ENCODE measurements at places on chromosomes 6 and 20.
A peak's percentile ranks its signal among the peaks of the same experiment; 100 is the strongest.

GRCh38 chr6:52571099-52571755 lies 5.6 kb downstream of the TRAM2 start:
- DNase-seq = peak; percentile 53

DNA sequence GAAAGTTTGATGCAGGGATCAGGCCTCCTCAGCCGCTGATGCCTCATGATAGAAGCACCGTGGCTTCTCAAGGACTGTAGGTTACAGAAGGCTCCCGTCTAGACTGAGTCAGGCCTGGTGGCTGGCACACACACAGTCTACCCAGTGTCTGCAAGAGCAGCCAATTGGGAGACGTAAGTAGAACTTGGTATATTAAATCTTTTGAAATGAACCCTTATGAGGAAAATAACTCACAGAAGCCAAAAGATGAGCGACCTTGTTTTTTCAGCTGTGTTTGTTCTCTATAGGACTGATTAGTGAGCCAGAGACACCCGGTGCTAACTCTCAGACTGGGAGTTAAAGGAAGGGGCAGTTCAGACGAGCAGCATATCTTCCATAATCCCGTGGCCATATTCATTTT lies 5.9 kb upstream of the PDE10A start:
- no peak for DNase-seq

GRCh38 chr6:2237001-2237400 lies 8.4 kb downstream of the GMDS start:
- DNase-seq = peak; percentile 17

- no peak for DNase-seq
Measured at GRCh38 chr6:136467186-136467585, 83.0 kb downstream of the MAP7 start.

- peak; percentile 20 for DNase-seq
Measured at GRCh38 chr6:6661684-6662083, 73.2 kb downstream of the LY86 start.

- DNase-seq = peak; percentile 81
Measured at GRCh38 chr6:44078827-44079671, 48.2 kb downstream of the MRPL14 start.

- no peak for DNase-seq
Measured at GRCh38 chr6:131038597-131039344, 24.3 kb downstream of the EPB41L2 start.

GRCh38 chr6:105894556-105894955 lies 191.6 kb upstream of the PRDM1 start:
- no peak for DNase-seq

- no peak for DNase-seq
Measured at GRCh38 chr6:53869964-53870363, 75.2 kb downstream of the LRRC1 start.

DNA sequence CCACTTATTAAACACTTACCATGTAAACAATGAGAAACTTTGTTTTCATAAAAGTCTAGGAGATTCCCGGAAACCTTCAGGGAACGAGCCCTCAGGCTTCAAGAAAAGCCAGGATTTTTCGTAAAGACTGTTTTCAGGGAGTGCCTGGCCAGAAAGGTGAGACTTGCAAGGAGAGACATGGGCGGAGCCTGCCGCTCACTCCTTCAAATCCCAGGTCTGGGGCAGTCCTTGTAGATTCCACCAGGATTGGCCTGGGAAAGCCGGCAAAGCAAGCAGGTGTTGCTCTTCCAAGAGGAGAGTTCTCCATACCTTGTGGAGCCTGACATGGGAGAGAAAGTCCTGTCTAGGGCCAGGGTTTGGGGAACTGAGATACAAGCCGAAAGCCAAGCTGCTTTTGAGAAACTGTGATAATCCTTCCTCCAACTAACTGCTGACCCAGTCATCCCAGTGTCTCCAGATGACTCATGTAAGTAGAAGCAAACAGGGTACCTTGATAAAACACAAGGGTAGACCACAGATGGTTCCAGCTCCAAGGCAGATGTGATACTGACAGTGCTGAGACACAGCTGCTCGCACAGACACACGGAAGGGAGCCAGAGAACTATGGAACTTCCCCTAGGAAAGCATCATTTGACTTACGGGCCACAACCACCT lies 69.4 kb upstream of the NAA20 start:
- DNase-seq = peak; percentile 51

- DNase-seq = no peak
Measured at GRCh38 chr20:50311308-50312001, 120.8 kb downstream of the CEBPB start.

DNA sequence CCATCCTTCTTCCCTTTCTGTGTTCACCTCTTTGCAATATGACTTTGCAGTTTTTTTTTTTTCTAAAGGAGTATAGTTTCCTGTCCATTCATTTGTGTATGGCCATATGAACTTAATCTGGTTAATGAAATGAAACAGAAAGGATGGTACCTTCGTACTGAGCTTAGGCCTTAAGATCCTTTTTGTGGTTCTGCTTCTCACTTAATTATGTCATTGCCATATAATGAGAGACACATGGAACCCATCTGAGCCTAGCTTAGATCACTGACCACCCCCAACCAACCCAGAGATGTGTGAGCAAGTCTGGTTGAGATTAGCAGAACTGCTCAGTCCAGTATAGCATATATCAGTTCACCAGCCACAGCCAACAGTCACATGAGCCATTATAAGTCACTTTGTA lies 1179.6 kb downstream of the HACE1 start:
- no peak for DNase-seq

DNA sequence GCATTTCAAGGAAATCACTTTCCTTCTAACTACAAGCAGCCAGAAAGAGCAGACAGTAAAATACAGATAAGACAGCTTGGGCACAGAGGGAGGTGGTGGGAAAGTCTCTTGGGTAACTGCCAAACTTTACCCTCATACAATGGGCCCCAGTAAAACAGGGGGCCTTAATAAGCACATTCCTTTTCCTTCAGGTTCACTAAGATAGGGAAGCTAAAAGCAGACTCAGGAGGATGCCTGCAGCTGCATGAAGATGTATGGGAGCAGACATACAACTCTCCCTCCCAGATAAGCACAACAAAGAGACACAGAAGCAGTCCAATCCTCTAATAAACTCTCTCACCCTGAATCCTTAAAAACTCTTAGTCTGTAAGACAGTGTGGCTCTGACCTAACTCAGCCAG lies 49.0 kb downstream of the SIM1 start:
- no peak for DNase-seq

GRCh38 chr20:61878478-61879302 lies 187.0 kb downstream of the TAF4 start:
- no peak for DNase-seq

DNA sequence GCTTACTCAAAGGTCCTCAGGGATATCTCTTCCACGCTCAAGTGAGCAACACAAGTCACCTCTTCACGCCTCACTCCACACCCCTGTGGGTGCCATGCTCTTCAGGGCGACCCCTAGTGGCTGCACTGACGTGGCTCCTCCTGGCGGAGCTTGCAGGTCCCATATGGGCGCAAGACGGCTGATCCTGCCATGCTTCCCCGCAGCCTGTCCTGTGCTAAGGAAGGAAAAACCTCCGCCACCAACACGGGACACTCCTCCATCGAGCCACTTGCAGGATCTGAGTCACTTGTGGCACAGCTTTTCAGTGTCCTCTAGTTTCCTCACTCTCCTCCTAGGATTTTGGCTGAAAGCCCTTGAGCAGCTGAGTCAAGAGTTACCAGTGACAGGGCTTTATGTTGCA lies 90.7 kb downstream of the KHDC1L start:
- DNase-seq = peak; percentile 46

DNA sequence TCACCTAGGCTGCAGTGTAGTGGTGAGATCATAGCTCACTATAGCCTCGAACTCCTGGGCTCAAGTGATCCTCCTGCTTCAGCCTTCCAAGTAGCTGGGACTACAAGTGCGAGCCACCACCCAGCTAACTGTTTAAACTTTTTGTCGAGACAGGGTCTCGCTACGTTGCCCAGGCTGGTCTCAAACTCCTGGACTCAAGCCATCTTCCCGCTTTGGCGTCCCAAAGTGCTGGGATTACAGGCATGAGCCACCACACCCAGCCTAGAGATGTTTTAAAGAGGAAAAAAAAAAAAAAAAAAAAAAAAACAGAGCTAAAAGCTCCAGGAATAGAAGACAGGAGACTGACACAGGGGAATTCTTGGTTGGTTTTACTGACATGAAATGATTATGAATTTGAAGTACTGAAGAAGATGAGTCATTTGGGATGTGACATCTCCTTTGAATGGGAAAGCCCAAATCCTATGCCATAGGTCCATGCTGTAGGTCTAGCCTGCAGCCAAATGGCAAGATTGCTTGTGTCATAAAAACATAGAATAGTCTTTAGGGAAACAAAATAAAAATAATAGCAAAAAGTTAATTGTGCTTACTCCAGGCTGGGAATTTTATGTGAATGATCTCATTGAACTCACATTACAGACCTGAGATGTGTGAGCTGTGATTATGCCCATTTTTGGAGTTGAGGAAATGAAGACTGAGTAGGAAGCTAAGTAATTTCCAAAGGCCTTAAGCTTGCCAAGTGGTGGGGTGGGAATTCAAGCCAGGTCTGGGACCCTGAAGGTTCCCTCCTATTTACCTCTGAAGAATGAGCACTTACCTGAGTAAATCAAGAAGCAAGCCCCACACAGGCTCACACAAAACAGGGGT lies 24.3 kb upstream of the NHSL1 start:
- no peak for DNase-seq

- peak; percentile 71 for DNase-seq
Measured at GRCh38 chr6:119602215-119603178, 252.9 kb upstream of the MAN1A1 start.

DNA sequence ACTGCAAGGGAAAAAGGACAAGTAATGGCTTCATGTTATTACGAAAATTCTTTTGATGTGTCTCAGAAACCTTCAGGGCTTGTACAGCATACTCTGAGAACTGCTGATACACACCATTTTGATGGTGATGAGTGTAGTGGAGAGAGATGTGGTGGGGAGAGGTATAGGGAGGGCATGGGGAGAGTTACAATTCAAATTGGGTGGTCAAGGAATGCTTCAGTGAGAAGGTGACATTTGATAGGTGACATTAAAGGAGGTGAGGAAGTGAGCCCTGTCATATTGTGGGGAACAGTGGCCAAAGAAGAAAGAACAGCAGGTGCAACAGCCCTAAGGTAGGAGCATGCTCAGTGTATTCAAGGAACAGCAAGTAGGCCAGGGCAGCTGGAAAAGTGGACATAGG lies 318.9 kb downstream of the CLIC5 start:
- DNase-seq = no peak

- no peak for DNase-seq
Measured at GRCh38 chr20:62728028-62728780, 19.6 kb downstream of the NTSR1 start.

GRCh38 chr6:28860581-28860980 lies 63.2 kb downstream of the TRIM27 start:
- DNase-seq = no peak

DNA sequence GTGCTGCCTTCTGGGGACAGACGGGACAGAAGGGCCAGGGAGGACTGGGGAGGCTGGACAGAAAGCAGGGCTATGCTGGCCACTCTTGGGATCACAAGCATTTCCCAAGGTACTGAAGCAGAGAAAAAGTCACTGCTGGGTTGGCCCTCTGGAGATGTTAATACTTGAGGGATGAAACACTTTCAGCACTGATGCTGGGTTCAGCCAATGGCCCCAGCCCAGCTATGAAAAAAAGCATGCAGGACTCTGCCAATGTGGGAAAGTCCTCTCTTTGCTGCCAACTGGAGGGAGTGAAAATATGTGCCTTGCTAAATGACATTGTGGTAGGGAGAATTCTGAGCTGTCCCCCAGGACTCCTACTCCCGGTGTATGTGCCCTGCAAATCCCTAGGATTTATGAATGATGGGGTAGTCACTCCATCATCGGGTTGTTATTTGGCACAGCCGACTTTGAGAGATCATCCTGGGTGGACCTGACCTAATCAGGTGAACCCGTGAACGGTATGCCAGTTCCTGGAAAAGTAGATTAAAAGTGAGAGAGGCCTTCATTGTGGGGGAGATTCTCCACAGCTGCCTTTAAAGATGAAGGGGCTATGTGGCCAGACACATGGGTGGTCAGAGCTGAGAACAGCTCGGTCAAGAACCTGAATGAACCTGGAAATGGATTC lies 119.9 kb upstream of the TRAF3IP2 start:
- DNase-seq = no peak

DNA sequence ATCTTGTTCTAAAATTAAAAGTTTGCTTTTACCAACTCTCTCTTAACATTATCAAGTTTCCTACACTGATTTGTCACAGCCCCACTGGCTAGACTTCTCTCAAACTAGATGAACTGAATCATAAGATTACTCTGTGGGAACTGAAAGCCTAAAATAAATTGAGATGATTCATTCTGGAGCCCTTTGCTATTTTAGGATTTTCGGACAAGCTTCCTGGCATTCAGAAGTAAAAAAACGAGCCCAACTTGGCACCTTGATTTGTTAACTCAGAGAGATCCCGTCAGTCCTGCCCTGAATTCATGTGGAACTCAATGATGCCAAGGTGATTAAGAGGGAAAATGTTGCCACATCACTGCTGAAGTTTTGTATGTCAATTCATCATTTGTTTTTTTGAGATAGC lies 122.0 kb upstream of the NRSN1 start:
- peak; percentile 58 for DNase-seq

- DNase-seq = no peak
Measured at GRCh38 chr6:111662072-111662793, 56.6 kb upstream of the TRAF3IP2 start.

DNA sequence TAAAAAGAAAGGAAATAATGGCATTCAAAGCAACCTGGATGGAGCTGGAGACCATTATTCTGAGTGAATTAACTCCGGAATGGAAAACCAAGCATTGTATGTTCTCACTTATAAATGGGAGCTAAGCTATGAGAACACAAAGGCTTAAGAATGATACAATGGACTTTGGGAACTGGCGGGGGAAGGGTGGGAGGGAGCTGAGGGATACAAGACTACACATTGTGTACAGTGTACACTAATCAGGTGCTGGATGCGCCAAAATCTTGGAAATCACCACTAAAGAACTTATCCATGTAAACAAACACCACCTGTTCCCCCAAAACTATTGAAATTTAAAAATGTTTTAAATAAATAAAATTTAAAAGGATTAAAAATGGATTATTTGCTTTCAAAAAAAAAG lies 4.1 kb upstream of the HLA-E start:
- no peak for DNase-seq

DNA sequence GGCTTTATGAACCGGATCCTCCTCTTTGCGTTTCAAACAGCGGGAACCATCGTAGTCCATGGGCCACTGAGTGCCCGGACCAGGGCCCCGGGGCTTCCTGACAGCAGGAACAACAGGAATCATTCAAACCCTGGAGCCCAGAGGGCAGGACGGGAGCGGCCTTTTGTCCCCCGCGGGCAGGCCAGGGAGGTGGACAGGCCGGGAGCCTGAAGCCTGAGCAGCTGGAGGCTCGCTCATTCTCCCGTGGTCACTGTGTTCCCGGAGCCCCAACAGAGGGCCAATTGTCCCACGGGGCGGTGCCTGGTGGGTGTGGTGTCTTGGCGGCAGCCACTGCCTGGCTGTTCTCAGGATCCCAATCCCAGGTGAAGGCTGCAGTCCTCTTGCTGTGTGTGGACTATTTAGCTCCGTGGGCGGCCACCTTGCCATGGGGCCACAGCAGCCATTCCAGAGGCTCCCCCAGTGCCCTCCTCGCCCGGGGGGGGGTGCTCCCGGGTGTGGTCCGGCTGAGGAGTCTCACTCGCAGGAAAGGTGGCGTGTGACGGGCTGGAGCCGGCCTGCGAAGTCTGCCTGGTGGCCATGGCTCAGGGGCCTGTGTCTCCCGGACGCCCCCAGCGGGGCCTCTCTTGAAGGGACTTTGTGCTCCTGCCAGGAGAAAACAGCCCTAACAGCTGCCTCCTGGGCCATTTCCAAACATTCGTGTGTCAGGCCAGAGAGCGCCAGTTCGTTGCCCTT lies 77.2 kb upstream of the BHLHE23 start:
- DNase-seq = no peak

GRCh38 chr20:46703435-46703834 lies 6.0 kb upstream of the SLC2A10 start:
- DNase-seq = no peak

- DNase-seq = no peak
Measured at GRCh38 chr20:37072293-37073196, 23.3 kb downstream of the RBL1 start.

All from kidney tubule cell (primary cell).